ENCODE measurements at places on chromosomes 11 and 22. TPM values are rescaled to one million over a fixed set of nuclear protein-coding genes. Genes with fewer than 3 reads are reported as not detected.
A peak's percentile ranks its signal among the peaks of the same experiment; 100 is the strongest.

DNA sequence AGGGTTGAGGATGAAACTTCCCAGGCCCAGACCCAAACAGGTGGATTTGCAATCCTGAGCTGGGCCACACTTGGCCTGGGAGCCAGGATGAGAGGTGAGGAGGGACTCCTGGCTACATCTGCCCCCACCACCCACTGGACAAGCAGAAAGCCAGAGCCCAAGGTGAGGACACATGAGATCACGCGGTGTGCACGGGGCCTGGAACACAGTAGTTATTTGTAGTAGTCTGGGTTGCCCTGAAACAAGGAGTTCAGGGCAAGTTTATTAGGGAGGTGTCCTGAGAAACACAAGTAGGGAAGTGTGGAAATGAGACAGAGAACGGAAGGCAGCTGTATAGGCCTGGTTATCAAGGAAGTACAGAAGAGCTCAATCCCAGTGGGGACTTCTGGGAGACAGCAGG is 647 bp upstream of the SEC14L6 start:
- peak; percentile 24 for DNase-seq

- no peak for DNase-seq
Observed at GRCh38 chr22:38831166-38831945, 12.5 kb downstream of the NPTXR start.

MS4A7 gene
- 8.1 TPM for total RNA-seq

DNA sequence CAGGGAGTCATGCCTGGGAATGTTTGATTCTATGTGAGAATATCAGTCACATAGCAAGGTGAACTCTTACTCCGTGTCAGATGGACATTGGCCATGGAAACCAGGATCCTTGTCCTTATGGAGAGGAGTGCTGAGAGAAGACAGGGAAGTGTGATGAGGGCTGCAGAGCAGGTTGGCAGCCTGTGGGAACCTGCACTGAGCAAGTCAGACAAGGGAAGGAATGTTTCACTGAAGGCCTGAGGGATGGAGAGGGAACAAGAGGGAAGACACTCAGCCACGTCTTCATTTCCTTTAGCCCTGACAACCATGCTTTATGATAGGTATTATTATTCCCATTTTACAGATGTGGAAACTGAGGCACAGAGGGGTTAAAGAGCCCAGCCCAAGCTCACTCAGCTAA is 38.4 kb upstream of the HORMAD2 start:
- DNase-seq: no peak

VSIG2 gene
- 0.94 TPM for total RNA-seq

USP35 gene
- total RNA-seq: 6.7 TPM

DNA sequence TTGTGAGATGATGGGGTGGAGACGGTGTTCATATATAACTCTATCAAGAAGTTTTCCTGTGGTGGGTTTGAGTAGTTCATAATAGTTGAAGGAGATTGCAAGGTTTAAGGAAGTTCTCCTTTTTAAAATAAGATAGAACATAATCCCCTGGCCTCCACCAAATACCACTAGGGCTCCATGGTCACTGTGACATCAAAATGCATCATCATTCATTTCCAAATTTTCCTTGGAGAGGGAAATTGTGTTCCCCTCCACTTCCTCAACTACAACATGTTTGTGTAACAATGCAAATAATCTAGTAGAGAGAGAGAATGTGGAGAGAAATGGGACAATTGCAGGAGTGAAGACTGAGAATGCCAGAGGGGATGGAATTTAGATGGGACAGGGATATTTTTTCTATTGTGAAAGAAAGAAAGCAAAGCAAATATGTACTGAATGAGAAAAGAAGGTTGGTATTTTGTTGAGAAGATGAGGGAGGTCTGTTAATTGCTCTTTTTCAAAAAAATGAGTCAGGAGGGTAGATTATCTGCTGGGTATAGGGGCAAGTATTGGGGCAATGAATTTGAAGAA is 33.4 kb upstream of the ZBED5 start:
- DNase-seq: no peak

TENM4 gene
- 1.0 TPM for total RNA-seq

NDUFC2 gene
- 330 TPM for total RNA-seq

DNA sequence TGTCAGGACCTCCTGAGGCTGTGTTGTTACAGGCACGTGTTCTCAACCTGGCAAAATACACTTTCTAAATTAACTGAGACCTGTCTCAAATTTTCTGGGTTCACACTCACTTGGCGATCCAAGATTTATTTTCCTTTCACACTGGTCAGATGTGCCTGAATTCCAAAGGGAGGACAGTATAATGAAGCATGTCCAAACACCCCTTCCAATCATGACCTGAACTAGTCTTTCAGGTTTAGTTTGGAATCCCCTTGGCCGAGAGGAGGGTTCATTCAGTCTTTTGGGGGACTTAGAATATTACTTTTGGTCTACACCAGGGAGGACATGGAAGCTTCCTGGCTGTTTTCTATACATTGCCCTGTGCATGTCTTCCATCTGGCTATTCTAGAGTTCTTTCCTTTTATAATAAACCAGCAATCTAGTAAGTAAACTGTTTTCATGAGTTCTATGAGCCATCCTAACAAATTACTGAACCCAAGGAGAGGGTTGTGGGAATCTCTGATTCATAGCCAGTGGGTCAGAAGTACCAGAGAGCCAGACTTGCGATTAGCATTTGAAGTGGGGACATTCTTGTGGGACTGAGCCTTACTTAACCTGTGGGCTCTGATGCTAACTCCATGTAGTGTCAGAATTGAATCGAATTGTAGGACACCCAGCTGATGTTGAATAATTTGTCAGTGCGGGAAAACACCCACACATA is 14.8 kb upstream of the TMEM216 start:
- no peak for DNase-seq

DNA sequence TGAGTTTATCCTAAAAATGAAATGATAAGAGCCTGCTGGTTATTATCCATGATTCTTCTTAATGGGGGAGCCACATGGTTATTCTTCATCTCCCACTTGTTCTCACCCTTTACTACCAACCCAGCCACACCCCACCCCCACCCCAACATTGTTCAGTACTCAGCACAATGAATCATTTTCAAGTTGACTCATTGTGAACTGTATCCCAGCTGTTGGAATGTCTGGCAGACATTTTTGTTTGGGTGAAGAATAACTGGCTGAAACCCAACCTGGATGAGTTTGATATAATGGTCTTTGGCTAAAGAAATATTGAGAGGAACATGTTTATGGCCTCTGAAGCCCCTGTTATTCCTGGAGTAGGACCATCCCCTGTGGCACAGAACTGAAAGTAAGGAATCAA is 136.2 kb downstream of the ELP4 start:
- no peak for DNase-seq

SEPTIN5 gene
- total RNA-seq: 91.3 TPM

DNA sequence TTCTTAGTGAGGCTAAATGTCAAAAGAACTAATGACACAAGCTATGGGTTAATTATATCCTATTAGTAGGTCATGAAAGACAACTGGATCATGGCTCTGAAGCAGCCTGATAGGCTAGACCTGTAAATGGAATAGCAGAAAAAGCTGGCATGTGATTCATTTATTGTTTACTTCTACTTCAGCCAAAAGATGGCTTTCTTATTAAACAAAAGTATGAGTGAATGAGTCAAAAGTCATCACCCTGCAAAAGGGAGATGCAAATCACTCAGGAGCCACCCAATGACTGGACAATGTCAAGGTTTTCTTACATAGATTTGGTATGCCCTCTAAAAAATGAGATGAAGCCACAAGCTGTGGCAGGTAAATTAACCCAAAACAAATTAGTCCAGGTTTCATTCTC is 138.0 kb downstream of the TRPC6 start:
- no peak for DNase-seq

DNA sequence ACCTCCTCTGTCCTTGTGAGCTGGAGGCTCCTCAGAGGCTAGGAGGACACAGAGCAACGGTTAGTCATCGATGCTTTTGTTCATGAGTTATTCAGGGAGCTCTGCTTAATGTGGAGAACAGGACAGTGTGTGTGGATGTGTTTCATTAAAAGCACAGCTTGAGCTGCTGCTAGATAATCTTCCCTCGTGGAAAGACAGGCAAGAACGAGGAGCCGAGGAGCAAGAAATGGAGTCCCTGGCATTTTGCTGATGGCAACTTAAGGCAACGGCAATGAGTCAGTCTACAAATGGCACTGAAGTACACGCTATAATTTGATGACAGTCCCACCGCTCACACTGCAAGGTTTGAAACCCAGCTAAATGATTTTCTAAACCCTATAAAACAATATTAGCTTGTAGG is 106.2 kb downstream of the IGLL1 start:
- no peak for DNase-seq

- peak; percentile 66 for DNase-seq
Observed at GRCh38 chr11:111327908-111328624, 29.7 kb downstream of the POU2AF3 start.

- DNase-seq: no peak
Observed at GRCh38 chr11:78465169-78465942, 47.7 kb upstream of the GAB2 start.

GRCh38 chr11:4480577-4481239 is 1.7 kb upstream of the OR52K1 start:
- DNase-seq: no peak

Data from heart left ventricle (tissue), 16 donors.